ENCODE measurements at places on chromosomes 13 and 19. TPM values are rescaled to one million over a fixed set of nuclear protein-coding genes. Genes with fewer than 3 reads are reported as not detected.

DNA sequence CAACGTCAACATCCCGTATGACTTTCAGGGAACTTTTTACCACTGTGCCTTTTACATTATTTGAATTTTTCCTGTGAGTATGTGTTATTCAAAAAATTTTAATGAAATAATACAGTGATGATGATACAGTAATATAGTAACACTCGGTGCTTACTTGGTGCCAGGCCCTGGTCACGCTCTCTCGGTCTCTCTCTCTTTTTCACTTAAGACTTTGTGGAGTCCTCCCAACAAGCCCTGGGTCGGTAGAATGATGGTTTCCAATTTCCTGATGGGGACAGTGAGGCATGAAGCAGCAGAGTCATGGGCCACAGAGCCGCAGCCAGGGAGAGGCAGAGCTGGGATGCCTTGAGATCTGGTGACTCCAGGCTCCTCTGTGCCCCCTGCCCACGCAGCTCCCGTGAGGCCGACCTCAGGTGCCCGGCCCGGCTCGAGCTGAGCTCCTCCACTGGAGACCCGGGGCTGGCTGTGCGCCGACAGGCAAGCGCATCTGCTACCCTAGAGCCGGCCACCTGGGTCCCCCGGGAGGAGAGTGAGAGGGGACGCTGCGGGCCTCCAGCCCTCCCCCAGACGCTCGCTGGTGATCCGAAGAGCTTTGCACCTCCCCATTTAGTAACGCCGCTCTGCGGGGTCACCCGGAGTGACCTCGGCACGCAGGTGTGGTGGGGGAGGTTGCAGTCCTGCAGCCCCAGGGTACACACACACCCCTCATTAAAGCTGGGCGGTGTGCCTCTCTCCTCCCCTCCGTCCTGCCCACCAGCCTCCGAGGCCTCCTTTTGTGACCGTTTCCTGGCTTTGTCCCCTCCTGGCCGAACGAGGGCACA lies 4.4 kb upstream of the SBK3 start:
- DNase-seq, result peak; percentile 34

DNA sequence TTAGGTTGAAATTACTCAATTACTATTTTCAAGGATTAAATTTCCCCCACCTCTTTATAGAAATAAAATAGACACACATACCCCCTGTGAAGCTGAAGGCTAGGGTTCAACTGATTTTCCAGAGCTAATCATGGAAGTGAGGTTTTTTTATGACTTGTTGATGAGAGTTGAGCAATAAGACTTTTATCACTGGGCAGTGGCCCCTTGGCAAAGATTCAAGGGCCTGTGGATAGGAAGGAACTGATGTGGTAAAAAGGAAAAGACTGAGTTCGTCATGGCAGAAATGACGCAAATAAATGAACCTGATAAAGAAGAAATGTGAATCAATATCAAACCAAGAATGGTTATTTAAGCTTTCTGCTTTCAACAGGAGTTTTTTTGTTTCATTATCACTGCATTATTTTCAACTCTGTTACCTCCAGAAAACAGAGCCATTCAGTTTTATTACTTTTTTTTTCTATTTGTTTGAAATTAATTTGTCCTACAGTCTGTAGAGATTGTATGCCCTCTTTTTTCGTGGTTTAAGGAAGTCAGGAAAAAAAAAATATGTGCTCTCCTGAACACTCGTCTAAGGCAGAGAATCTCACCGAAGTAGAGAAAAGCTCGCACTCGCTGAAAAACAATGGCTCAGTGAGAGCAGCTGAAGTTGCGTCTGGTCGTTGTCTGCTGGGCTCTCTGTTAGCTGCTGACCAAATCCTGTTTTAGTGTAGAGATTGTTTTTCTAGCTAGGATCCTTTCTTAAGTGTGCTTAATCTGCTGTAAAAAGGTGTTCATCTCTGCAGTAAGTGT lies 38.9 kb downstream of the STOML3 start:
- DNase-seq, result no peak

Gene FXYD3
- 17.4 TPM for total RNA-seq

- no peak for DNase-seq
Observed at GRCh38 chr19:39166571-39167391, 30.0 kb upstream of the NCCRP1 start.

DNA sequence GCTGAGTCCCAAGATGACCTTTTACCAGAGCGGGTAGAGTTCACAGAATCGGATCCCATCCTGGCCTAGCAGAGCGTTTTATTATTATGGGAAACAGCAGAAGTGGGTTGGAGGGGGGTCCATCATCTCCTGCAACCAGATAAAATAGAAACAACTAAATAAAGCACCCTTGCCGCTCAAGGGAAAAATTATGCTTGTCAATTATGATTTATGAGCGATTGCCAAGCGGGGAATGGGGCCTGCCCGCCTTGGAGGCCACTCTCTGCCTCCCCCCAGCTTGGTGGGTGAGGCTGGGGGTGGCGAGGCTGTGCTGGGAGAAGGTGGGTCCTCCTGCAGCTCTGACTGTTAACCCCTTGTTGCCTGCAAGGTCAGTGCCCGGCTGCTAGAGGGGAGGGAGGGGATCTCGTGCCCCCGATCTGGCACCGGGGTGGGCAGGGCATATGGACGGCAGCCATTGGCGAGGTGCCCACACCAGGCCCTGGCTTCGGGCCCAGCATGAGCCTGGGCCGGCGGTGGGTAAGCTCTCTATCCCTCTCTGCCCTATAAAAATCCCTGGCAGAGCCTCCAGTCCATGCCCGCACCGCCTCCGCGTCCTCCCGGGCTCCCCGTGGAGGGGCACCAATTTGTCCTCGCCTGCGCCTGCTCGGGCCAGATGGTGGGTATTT lies 129.1 kb downstream of the URI1 start:
- DNase-seq, result no peak

DNA sequence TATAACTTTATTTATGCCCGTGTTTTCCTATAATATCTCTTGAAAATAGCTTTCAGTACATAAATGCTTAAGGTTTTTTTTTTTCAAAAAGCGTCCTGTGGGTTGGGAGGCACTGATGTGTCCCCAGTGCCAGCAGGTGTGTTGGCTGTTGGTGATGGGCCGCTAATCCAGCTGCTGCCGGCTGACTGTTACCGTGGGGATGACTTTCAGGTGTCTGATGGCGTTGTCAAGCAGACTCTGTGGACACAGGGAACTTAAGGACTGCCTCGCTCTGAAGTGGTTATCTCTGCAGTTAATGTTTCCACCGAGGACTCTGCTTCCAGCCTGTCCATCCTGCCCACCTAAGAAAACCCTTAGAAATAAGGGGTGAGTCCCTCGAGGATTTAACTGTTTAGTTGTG lies 94.5 kb downstream of the ANKRD10 start:
- DNase-seq, result no peak
